MCF 10A (cell line): ENCODE measurements at places on chromosomes 16 and 17.
A peak's percentile ranks its signal among the peaks of the same experiment; 100 is the strongest.

GRCh38 chr17:68576811-68577496, 24.2 kb downstream of the FAM20A start:
- no peak for DNase-seq

- DNase-seq = no peak
Observed at GRCh38 chr17:5651348-5651747, 67.0 kb upstream of the NLRP1 start.

DNA sequence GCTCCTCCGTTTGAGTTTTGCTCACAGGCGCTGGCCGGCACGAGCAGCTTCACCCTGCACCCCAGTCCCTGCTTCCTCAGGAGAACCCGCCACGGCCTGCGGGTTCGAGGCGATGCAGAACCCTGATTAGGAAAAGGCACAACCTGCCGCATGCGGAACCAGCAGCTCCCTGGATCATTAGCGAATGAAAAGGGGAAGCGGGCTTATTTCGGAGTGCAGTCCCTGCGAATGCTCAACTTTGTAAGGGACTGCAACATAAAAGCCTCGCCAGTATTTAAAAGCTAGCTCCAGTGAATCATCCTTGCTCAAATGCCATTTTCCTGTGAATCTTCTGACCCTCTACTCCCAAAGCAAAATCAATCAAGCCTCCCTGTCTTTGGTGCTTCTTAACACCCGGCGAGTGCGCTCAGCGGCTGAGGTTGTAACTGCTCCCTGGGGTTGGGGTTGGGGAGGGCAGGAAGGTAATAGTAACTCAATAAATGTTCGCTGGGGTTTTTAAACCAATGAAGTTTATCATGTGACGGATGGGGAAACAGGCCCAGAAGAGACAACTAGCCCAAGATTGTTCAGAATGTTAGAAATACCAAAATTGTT, 678 bp upstream of the AKAP10 start:
- no peak for DNase-seq

- no peak for DNase-seq
Observed at GRCh38 chr17:50072130-50072529, 16.2 kb downstream of the ITGA3 start.

DNA sequence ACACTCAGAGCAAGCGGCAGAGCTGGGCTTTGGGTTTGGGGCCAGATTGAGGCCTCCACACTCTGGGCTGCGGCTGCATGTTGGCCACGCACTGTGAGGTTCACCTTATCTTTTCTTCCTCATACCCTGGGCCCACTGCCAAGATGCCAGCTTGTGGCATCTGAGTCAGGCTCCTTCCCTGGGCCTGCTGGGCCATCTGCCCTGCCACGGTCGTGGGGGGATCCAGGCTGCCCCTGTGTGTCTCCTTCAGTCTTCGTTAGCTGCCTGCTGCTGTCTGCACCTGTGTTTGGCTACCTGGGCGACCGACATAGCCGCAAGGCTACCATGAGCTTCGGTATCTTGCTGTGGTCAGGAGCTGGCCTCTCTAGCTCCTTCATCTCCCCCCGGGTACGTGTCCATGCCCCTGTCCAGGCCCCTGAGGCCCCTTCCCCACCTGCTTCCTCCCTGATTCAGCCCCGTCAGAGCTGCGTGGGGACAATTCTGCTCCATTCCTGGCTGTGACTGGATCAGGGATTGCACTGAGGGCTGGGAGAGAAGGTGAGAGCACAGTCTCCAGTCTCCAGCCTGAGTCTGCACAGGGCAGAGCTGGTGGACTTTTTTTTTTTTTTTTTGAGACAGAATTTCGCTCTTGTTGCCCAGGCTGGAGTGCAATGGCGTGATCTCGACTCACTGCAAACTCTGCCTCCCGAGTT, 11.2 kb downstream of the SPNS3 start:
- DNase-seq = peak; percentile 51

DNA sequence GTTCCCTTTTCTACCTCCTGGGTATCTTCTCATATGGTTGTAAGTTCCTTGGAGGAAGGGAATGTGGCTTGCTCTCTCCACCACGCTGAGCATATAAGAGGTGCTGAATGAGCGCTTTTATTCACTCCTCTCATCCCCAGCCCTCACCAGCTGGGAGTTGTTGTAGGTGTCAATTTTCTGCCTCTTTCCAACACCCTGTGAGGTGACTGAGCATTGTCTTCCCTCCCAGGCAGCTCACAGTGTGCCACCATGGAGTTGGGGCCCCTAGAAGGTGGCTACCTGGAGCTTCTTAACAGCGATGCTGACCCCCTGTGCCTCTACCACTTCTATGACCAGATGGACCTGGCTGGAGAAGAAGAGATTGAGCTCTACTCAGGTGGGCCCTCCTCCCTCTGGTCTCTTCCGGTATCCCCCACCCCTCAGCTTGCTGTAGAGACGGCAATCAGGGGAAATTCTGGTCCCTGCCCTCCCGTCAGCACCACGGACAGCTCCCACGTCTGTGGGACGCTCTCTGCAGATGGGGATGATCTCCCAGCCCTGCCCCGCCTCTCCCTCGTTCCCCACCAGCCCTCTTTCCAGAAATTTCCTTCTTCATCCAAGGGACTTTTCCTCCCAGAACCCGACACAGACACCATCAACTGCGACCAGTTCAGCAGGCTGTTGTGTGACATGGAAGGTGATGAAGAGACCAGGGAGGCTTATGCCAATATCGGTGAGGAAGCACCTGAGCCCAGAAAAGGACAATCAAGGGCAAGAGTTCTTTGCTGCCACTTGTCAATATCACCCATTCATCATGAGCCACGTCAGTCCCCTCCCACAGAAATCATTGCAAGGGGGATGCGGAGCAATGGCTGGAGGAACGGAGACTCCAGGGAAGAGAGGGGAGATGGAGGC, 18.3 kb downstream of the CIITA start:
- DNase-seq = peak; percentile 60

DNA sequence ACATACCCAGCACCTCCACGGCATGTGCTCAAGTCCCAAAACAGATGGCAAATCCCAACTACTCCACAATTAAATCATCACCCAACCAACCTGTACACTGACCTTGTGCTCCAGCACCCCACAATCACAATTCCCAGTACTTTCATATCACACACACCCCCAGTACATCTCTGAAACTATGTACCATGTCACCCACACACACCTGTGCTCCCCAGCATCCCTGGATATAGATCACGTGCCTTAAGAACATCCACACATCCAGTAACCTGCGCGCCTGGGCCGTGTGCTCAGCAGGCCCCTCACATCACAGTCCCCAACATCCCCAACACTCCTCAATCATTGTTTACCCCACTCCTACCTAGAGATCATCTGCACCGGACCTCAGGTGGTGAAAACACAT, 2.1 kb downstream of the NLGN2 start:
- no peak for DNase-seq

DNA sequence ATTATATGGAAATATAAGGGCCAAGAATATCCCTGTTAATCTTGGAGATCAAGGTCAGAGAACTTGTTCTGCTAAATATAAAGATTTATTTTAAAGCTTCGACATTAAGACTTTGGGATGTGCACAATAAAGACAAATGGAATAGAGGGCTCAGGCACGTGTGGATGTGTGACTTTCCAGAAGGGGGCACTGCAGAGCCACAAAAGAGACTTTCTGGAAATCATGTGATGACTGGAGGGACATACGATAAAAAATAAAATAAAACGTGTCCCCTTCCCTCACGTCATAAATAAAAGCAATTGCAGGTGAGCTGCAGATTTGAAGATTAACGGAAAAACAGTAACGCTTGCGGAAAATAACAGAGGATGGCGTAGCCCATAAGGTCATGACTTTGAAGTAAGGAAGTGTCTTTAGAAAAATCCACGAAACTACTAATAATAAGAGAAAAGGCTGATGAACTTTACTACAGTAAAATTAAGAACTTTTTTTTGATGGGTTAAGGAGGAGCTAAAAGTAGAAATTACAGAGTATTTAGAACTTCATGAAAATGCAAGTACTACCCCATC, 9.4 kb upstream of the ENGASE start:
- DNase-seq = peak; percentile 62

DNA sequence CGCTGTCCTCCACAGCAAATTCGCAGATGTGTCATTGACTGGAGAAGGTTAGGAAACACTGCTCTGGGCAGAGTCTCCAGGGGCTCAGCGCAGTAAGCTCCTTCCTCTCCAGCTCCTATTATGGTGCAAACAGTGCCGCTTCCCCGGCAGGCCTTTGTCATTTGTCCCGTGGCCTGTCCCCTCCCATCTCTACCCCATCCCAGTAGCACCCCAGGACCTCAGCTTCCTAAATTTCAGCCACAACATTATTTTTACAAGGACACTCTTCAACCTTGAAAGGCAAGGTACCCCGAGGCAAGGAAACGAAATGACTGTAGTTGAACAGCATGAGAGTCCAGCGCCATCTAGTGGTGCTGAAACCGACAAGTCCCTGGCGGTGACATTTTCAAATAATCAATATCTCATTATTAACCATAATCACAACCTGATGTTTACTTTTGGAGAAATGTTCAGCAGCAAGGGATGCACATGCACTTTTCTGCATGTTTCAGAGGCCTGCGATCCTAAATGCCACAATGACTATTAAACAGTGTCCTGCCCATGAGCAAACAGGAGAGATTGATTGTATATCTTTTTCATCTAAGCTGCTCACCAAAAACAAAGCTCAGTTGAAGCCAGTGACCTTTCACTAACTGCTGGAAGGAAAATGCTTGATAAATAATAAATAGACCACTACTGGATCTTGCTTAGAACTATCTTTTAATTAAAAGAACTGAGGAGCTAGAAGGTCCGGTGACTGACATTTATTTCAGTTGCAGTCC, 16.5 kb downstream of the MRPS23 start:
- peak; percentile 70 for DNase-seq
